Fibroblast of gingiva (primary cell): ENCODE measurements at places on chromosomes 7 and 10.

- DNase-seq, result peak; percentile 27
These were observed 411.9 kb downstream of the TFEC start for GRCh38 chr7:115618676-115619075.

DNA sequence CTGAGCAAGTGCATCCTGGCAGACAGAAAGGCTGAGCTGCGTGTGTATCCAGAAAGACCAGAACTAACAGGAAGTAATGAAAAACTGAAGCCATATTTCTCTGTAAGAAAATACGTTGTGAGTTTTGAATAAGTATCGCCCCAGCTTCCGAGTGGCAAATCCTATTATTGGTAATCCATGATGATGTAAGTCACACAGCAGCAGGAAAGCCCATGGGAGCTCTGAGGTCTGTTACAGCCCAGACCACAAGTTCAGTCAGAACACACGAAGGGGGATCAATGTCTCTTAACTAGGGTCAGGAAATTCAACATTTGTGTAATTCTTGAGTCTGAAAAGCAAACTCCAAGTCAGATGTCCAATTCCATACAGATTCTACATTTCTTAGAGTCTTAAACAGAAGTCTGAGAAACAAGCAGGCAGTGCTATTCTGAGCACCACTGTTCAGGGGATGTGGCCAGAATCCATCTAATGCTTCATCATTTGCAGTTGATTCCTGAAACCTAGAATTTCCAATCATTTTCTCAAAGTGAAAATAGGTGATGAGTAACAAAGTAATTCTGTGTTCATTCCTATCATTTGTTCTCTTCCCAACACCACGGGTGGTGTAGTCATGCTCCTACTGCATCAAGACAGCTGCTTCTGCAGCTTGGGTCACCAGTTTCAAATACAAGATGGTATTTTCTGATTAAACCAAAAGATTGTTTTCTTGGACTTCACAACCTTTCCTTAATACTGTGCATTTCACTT lies at the start of gene LRIT2:
LRIT2 (minus strand) TSS at position 118 of the 747 bp plus-strand sequence; CDS start at position 94, 24 bp downstream.
- DNase-seq, result no peak

GRCh38 chr7:30796105-30796869 lies 25.1 kb downstream of the MINDY4 start:
- peak; percentile 24 for DNase-seq

GRCh38 chr7:1804310-1804709 lies 134.2 kb downstream of the ELFN1 start:
- no peak for DNase-seq

DNA sequence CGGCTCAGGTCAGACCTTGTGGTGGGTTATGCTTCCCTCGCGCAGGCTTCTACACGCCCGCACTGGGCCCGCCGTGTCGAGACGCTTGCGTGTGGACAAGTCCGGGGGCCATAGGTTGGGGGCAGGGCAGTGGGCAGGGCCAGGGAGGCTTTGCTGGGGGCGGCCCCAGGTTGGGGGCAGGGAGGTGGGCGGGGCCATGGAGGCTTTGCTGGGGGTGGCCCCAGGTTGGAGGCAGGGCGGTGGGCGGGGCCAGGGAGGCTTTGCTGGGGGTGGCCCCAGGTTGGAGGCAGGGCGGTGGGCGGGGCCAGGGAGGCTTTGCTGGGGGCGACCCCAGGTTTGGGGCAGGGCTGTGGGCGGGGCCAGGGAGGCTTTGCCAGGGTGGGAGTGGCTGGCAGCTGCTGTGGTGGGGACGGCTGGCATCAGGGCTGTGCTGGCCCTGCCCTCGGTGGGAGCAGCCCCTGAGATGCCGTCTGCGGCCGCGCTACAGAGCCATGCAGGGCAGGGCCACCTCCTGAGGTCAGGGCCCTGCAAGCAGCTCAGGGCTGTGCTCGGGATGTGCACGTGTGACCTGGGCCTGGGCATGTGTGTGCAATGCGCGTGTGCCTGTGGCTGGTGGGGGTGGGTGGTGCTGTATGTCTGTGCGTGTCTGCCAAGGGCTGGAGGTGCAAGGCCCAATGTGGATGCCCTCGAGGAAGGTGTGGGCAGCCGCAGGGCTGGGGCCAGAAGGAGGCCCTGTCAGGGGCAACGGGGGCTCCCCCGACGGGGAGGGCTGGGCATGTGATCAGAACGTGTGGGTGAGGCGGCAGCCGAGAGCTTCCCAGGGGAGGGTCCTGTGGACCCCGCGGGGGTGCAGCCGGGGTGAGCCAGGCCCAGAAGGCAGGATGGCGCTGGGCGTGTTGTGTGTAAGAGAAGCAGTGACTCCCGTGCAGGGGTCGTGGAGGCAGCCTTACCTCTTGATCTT lies 72.5 kb upstream of the NKX6-2 start:
- no peak for DNase-seq

- DNase-seq, result peak; percentile 41
These were observed 706 bp downstream of the BUB3 start for GRCh38 chr10:123154711-123155505.

GRCh38 chr10:69858201-69858600 lies 56.5 kb downstream of the COL13A1 start:
- no peak for DNase-seq

GRCh38 chr7:23544913-23545354 lies 13.2 kb upstream of the TRA2A start:
- DNase-seq, result peak; percentile 14

DNA sequence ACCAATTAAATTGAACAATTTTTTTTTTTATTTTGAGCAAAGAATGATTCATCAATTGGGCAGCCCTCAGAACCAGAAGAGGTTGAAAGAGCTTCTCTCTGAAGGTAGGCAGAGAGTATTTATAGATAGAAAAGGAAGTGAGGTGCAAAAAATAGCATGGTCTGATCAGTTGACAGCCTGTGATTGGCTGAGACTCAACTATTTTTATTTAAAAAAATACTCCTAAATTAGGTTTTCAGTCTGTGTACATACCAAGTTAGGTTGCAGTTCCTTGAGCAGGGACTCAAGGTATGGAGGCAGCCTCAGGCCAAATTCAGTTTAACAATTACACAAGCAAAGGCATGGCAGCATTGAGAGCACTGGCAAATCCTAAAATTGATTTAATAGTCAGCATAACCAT lies 1074.7 kb downstream of the SORCS1 start:
- DNase-seq, result no peak

DNA sequence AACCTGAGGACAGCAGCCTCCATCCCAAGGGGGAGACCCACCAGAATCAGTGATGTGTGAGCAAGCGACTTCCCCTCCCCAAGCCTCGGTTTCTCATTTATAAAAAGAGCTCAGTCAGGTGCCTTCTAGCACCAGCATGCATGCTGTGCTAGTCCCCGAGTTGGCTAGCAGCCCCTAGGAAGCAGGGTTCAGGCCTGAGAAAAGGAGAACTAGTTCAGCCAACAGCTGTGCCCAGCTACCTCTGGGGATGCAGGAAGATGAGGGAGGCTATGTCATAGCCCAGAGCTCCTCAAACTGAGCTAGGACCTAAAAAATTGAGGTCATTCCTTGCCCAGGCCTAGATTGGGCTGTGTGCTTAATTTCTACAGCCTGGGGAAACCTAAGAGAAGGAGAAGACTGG lies 13.7 kb downstream of the DRGX start:
- DNase-seq, result no peak

DNA sequence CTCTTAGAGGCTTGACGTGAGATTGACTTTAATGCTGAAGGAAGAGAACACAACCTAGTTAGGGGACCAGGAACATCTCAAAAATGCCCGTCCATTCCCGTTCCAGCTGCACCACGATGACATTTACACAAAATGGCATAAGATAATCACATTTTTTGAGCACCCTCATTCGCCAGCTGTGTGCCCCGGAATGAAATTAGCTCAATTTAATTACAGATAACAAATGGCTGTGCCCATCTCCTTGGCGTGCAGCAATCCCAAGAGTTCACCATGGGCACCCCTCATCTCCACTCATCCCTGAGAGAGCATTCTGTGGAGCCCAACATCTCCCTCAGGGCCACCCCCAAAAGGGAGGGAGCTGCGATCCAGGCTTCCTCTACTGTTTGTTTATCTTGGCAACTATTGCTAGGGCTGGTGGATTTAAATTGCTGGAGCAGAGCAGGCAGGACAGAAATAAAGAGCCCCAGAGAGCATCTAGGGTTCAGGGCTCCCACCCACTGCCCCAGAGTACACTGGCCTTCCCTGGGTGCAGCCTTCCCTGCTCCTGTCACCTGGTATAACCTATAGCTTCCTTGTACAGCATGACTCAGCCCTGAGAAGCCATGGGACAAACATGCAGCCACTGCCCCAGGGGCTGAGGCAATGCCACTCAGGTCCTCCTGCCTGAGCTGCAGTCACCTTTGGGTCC lies 263.5 kb downstream of the ZEB1 start:
- DNase-seq, result peak; percentile 26

DNA sequence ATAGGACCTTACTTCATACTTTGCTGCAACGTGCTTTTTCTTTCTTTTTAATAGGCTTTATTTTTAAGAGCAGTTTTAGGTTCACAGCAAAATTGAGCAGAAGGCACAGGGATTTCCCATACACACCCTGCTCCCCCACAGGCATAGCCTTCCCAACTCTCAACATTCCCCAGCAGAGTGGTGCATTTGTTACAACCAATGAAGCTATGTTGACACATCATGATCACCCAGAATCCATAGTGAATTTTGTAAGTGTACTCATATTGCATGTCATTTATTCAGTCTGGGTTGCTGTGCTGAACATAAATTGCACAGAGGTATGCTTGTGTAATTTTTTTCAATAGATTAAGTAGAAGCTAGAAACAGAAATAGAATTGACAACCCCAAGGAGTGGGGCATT lies 327.3 kb downstream of the INHBA start:
- DNase-seq, result no peak

DNA sequence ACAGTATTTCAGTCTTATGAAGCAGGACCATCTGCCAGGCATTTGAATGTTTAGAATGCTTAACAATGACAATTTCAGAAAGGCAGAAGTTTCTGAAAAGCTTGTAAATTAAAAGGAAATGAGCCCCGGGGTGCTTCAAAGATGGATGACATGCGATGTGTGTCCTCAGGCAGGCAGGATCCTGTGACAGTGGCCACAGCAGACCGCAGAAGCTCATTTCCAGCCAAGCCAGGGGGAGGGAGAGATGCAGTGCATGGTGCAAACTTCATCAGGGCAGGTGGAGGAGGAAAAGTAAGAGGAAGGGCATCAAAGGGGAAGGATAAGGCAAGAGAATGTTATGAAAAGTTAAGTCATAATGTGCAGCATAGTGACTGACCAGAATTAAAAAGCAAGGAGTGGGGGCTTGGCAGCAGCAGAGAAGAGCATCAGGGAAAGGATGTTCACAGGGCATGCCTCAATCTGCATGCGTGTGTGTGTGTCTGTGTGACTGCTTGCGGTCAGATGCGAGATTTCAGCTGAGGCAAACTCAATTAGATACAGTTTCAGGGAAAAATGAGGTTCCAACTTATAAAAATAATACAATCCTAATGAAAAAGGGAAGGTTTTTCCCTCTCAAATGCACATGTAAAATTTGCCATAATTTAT lies 173.7 kb downstream of the COBL start:
- DNase-seq, result no peak

DNA sequence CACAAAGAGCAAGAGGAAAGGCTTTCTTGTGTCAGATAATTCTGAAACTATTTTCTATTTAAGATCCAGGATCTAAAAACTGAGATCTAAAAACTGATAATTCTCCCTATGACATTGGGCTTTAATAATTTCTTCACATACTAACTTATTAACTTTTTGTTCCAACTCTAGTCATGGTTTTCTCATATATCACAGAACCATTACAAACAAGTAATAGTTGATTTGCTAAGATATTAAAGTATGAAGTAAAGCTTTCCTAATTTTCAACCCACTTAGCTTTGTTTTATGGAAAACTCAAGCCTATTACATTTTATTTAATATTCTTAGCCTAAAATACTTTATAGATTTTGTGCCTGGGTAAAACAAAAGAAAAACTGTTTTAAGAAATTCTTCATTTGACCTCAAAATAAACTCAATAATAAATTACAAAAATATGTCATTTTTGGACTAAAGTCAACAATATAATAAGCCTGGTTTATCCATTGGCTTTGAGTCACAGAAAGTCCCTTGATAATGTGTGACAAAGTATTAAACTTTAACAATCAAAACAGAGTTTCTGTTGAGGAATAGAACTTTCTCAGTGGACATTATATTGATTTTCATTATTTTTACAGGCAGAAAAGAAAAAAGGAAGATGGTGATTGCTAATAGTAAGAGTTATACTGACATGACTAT lies 1142.9 kb upstream of the SORCS1 start:
- no peak for DNase-seq

GRCh38 chr10:102773986-102774385 lies 30.2 kb downstream of the WBP1L start:
- peak; percentile 24 for DNase-seq

DNA sequence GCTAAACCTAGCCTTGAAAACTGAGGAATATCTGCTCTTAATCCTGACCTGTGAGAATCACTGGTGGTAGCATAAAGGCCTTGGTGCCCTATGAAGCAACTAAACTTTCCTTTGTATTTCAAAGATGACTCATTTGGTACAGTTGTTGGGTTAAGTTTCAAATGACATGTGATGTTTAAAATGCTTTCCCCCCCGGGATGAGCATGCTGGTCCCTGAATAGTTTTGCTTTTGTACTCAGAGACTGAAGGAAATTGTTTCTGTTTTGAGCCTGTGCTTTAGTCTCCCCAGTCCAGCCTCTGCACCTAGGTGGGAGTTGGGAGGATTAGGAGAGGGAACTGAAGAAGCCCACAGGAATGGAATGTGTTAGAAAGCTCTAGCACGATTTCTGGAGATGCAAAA lies 258.9 kb upstream of the NPY start:
- peak; percentile 37 for DNase-seq

DNA sequence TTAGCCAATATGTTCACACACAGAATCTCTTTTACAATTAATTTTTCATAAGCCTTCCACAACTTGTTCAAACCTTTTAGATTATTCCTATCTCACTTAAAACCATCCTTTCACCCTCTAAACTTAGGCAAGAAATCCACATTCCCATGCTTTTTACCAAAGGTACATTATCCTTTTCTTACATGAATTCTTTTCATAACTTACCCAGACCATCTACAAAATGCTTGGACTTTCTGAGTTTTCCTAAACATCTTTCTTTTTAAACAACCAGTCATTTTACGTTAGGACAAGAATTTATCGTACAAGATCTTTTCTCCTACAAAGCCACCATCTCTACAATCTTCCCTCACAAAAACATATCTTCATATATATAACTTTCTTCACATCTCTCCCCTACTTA lies 18.8 kb upstream of the GARS1 start:
- DNase-seq, result no peak

GRCh38 chr10:69224862-69225657 lies 4.9 kb downstream of the HKDC1 start:
- DNase-seq, result no peak

DNA sequence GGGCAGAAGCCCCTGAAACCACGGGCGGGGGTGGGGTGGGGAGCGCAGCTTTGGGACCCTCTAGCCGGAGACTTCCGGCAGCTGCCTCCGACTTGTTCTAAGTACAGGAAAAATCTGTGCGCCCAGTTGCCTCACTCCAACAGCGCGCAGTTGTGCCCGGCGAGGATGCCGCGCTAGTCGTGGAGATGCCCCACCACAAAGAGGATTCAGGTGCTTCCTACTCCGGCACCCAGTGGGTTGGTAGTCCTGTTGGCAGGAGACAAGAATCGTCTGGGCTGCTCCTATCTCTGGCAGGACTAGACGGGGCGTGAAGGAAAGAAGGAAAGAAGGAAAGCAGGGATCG lies 465 bp upstream of the NPY start:
- DNase-seq, result no peak
